ENCODE measurements at places on chromosomes 1 and 21.
A peak's percentile ranks its signal among the peaks of the same experiment; 100 is the strongest.

GRCh38 chr21:36916718-36917117 is 49.8 kb downstream of the HLCS start:
- DNase-seq, result no peak

GRCh38 chr21:38208118-38208517 is 48.7 kb upstream of the KCNJ15 start:
- DNase-seq, result no peak

GRCh38 chr1:207964195-207964966 is 53.5 kb upstream of the CD34 start:
- no peak for DNase-seq

- DNase-seq, result no peak
Measured at GRCh38 chr1:77688939-77689338, 6.5 kb upstream of the ZZZ3 start.

- peak; percentile 90 for DNase-seq
Measured at GRCh38 chr1:6343506-6344405, 49.8 kb downstream of the ACOT7 start.

- DNase-seq, result no peak
Measured at GRCh38 chr1:34987018-34987417, 1.9 kb upstream of the TMEM35B start.

- no peak for DNase-seq
Measured at GRCh38 chr1:89465201-89465600, 59.4 kb upstream of the LRRC8B start.

- DNase-seq, result no peak
Measured at GRCh38 chr1:239893127-239893731, 198.5 kb upstream of the FMN2 start.

GRCh38 chr1:43878440-43878839 is 55.2 kb upstream of the ARTN start:
- no peak for DNase-seq

GRCh38 chr21:37863842-37864241 is 52.4 kb downstream of the KCNJ6 start:
- DNase-seq, result no peak

- DNase-seq, result no peak
Measured at GRCh38 chr1:94326329-94326728, 88.9 kb upstream of the ARHGAP29 start.

DNA sequence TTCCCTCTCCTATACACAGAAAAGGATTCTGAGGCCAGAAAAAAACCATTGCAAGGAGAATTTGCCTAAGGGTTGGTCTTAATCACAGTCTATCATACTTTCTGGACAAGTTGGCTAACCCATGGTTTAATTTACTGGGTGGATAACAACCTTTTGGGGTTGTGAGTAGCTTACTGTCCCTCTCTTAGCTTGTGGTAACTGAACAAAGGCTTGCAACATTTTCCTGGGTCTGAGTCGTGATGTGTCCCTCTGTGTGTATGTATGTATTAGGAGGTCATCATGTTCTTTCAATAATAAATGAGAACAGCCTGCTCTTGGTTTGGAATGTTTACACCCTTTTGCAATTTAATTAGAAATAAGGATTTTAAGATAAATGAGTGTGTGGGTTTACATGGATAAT is 36.7 kb downstream of the PAPPA2 start:
- DNase-seq, result no peak

- DNase-seq, result no peak
Measured at GRCh38 chr1:162560303-162561036, 1.1 kb upstream of the UAP1 start.

DNA sequence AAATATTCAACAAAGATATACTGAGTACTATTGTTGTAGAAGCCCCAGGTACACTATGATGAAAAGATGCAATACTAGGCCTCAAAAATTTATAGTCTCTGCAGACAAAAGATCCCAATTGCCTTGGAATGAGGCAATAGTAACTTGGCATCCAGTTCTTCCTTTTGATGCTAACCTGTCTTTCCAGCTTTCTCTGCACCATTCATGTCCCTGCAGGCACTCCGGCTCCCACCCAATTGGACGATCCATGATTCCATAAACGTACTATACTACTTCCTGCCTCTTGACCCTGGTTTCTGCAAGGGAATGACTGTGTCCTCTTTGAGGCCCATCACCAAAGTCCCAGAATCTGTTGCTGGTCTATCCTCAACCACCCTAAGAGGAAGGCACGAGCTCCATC is 8.0 kb upstream of the TAGLN2 start:
- no peak for DNase-seq

DNA sequence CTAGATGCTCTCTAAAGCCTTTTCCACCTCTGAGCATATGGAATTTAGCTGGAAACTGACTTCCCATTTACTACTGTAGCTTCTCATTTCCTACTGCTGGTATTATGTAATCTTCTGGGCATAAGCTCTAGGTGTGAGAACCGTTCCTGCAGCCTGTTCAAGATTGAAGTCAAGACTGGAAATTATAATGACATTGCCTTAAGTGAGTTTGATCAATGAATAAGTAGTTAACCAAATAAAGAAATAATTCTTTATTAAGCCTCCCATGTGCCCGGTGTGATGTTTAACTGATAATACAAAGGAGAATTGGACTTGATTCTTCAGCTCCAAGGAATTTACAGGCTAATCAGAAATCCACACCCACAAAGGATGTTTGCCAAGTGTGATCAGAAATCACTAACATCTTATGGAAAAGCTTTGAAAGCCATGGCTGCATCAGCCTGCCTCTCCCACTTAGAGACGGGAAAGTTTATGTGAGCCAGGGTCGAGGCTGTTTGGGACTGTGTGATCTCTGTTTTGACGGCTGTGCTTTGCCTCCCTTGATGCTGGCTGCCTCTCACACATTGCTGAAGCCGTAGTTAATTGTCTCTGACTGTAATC is 36.4 kb upstream of the PRELP start:
- no peak for DNase-seq

DNA sequence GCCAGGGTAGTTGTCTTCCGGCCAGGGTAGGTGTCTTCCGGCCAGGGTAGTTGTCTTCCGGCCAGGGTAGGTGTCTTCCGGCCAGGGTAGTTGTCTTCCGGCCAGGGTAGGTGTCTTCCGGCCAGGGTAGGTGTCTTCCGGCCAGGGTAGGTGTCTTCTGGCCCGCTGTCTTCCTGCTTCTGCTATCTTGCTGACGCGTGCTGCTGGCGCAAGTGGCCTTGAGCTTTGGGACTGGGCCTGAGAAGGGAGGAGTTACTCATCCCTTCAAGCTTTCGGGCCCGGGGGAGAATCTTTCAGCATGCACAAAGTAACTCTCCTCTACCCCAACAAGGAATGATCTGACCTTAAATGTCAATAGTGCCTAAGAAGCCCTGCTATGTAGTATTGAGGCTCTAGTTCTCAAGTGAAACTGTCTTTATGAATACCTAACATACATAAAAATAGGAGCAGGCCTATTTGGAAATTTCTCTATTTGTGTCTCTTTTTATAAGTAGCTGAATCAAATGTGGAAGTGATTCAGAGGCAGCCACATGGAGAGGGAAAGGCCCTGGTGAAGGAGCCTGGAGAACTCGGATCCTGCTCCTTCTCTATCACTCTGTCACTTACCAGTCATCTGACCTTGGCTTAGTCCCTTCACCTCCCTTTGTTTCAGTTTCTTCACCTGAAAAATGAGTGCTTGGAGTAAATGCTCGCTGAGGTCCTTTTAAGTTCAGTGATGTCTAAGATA is 65.6 kb downstream of the RGL1 start:
- no peak for DNase-seq

- peak; percentile 8 for DNase-seq
Measured at GRCh38 chr1:175481126-175482070, 262.0 kb downstream of the TNR start.

- no peak for DNase-seq
Measured at GRCh38 chr1:29384496-29385015, 148.2 kb downstream of the PTPRU start.

DNA sequence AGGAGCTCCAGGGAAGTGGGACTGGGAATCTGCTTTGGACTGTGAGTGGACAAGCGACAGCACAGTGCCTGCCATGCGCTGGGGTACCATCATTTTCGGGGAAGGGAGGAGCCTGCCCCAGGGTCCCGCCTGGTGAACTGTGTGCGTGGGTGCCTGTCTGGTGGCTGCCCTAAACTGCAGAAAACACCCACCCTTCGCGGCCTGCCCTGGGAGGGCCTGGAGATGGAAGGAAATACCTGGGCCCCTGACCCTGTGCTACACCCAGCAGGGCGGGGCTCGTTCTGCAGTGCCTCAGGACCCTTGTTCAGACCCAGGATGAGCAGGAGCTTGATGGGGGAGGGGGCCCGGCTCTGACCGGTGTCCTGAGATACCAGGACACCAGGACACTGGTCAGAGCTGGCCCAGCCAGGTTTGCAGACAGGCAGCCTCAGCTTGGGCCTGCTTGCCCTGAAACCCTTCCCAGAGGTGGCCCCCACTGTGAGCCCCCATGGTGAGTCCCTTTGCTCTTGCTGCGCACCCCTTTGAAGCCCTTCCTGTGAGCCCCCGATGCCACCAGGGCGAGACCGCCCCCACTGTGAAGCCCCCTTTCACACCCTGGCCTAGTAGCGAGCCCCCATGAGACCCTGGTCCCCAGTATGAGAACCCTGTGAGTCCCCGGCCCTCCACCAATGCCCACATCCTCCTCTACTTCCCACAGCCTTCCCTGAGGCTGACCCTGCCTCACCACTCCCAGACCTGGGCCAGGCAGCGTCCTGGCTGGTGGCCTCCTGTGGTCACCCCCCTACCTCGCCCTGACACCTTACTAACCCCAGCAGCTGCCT is 2.6 kb downstream of the GJC2 start:
- no peak for DNase-seq

DNA sequence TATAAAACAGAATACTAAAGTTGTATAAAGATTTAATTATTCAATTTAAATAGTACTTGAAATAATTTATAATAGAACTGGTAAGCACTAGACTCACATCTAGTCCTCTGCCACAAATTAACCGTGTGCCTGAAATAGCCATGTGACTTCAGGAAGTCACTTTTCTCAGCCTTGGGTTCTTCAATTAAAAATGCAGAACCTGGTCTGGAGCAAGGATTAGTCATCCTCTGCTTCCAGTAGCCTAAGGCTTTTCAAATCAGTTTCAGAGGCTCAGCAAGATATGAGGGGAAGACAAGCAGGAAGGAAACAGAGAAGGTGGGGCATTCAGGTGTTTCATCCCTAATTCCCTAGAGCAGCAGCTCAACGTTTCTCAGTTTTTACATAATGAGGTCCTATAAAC is 23.0 kb downstream of the DPH5 start:
- no peak for DNase-seq

DNA sequence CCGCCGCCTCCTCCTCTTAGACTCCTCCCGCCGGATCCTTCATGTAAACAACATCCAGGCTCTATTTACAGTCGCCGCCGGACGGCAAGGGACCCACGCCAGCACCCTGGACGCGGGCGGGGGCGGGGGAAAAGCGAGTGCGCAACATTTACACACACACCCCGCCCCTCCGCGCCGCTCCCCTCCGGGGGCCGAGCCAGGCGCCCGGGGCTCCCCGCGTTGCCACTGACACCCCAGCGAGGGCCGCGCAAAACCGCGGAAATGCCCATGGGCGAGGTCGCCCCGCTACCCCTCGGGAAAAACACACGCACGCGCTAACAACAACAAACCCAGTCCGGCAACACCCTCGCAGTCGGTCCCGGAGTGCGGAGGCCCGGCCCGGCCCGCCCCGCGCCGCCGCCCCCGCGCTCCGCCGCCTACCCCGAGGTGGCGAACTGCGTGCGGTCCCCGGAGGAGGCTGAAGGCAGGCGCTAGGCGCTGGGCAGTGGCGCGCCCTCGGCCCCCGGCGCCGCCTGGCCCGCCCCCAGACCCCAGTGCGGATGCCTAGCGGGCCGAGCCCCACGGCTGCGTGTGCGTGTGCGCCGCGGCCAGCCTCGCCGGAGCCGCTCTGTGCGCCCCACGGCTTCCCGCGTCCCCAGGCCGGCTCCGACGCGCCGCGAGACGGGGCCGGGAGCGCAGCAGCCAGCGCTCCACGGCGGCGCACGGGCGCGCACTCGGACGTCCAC is 81.1 kb upstream of the AK4 start:
- DNase-seq, result peak; percentile 90

DNA sequence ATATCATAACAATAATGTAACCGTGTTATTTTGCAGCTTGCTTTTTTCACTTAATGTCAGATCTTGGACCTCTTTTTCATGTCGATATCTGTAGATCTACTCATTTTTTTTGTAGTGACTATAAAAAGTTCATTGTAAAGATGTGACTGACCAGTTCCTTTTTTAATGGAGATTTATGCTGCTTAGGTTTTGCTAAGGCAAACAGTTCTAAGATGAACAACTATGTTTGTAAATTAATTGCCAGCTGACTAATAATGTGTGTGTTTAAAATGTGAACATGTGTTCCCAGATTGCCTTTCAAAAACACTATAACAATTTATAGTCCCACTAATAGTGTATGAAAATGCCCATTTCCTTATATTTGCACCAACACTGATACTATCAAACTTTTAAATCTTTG is 18.1 kb upstream of the EPS8L3 start:
- no peak for DNase-seq

Measured in AG08396 (cell line).